Spinal cord (tissue), 10 donors: ENCODE measurements at places on chromosomes 4 and X. TPM values are rescaled to one million over a fixed set of nuclear protein-coding genes. Genes with fewer than 3 reads are reported as not detected.

DNA sequence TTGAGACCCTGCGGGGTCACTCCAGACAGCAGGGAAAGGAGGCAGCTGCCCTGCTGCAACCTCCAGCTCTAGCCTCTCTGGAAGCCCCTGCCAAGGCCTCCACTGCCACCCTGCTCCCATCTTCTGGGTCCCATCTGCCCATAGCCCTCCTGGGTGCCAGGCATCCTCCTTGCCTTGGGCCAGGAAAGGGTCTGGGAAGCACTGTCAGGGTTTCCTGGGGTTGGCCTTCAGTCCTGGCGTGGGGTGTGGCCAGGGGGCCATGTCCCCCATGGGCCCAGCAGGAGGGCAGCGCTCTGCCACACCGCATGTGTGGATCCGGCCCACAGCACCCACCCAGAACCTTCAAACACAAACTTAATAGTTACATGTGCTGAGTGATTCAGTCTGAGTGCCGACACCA, 3.4 kb upstream of the CPLX1 start:
- no peak overlapping the region for H3K4me3 ChIP-seq
- H3K27ac ChIP-seq = no peak overlapping the region
- no peak for DNase-seq
- no peaks in the 10 kb centered on the region for H3K36me3 ChIP-seq
- H3K4me1 ChIP-seq = peaks cover 22% of the 10 kb centered on the region

The TCEAL2 gene
- total RNA-seq = 17.8 TPM

GRCh38 chr4:53847965-53848364, 216.4 kb downstream of the CHIC2 start:
- H3K27me3 ChIP-seq = no peaks in the 10 kb centered on the region
- H3K27ac ChIP-seq = no peak overlapping the region
- no peaks in the 10 kb centered on the region for H3K36me3 ChIP-seq
- no peaks in the 10 kb centered on the region for H3K4me1 ChIP-seq
- H3K4me3 ChIP-seq = no peak overlapping the region
- DNase-seq = no peak

- no peaks in the 10 kb centered on the region for H3K27me3 ChIP-seq
- DNase-seq = no peak
- H3K36me3 ChIP-seq = no peaks in the 10 kb centered on the region
- H3K4me3 ChIP-seq = no peak overlapping the region
- H3K4me1 ChIP-seq = no peaks in the 10 kb centered on the region
Measured at GRCh38 chr4:40506066-40506465, 123.6 kb downstream of the RBM47 start.

The MEPE gene
- 1.4 TPM for total RNA-seq

GRCh38 chrX:136417806-136418205, 69.9 kb upstream of the BRS3 start:
- no peaks in the 10 kb centered on the region for H3K4me1 ChIP-seq
- no peak overlapping the region for H3K4me3 ChIP-seq
- no peaks in the 10 kb centered on the region for H3K27me3 ChIP-seq
- DNase-seq = no peak
- no peak overlapping the region for H3K27ac ChIP-seq

GRCh38 chr4:6425336-6425735, 47.1 kb downstream of the PPP2R2C start:
- no peak for DNase-seq
- peaks cover 9% of the 10 kb centered on the region for H3K36me3 ChIP-seq
- H3K27me3 ChIP-seq = no peaks in the 10 kb centered on the region
- no peak overlapping the region for H3K4me3 ChIP-seq
- H3K4me1 ChIP-seq = peaks cover 29% of the 10 kb centered on the region

- H3K27me3 ChIP-seq = no peaks in the 10 kb centered on the region
- H3K4me3 ChIP-seq = no peak overlapping the region
- no peaks in the 10 kb centered on the region for H3K36me3 ChIP-seq
- DNase-seq = no peak
- H3K27ac ChIP-seq = no peak overlapping the region
Measured at GRCh38 chrX:67614423-67614822, 70.6 kb downstream of the AR start.

DNA sequence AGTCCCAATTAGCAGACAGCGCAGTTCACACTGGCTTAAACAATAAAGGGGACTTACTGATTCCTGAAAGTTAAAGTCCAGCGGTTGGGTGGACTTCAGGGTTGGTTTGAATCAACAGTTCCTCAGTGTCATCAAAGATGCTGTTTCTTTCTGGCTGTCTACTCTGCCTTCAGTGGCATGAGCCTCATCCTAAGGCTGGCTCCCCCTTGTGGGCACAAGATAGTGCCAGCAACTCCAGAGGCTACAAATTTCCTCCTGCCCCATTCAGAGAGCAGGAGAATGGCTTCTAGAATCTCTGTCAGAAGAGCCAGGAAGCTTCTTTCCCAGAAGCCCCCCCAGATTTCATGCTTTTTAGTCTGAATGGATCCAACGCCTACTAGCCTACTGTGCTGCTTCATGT, 82.4 kb upstream of the MTM1 start:
- H3K36me3 ChIP-seq = no peaks in the 10 kb centered on the region
- no peaks in the 10 kb centered on the region for H3K4me1 ChIP-seq
- DNase-seq = peak; percentile 52
- no peak overlapping the region for H3K4me3 ChIP-seq
- H3K27ac ChIP-seq = no peak overlapping the region

DNA sequence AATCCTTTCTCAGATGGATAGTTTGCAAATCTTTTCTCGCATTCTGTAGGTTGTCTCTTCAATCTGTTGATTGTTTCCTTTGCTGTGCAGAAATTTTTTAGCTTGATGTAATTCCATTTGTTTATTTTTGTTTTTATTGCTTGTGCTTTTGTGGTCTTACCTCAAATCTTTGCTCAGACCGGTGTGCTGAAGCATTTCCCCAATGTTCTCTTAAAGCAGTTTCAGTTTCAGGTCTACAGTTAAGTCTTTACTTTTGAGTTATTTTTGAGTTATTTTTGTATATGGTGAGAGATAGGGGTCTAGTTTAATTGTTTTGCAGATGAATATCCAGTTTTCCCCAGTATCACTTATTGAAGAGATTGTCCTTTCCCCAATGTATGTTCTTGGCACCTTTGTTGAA, 18.2 kb upstream of the SLC25A14 start:
- H3K36me3 ChIP-seq = no peaks in the 10 kb centered on the region
- H3K27ac ChIP-seq = no peak overlapping the region
- H3K4me3 ChIP-seq = no peak overlapping the region
- H3K27me3 ChIP-seq = no peaks in the 10 kb centered on the region
- no peak for DNase-seq

DNA sequence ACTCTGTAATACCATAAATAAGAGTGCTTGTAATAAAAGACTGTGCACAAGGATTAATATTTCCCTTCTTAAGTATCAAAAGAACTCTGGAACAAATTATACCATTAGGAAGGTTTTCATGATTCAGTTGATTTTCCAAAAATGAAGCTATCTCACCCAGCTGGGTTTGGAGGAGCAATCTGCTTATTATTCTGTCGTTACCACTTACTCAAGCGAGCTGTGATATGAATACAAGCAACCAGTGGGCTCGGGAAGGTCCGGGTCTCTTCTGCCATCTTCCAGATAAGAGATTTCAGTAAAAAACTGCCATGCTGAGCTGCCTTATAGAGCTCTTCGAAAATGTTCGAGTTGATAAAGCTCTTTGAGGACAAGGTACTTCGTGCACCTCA, 15.3 kb downstream of the SMIM20 start:
- H3K36me3 ChIP-seq = no peaks in the 10 kb centered on the region
- no peak overlapping the region for H3K4me3 ChIP-seq
- no peak overlapping the region for H3K27ac ChIP-seq
- H3K4me1 ChIP-seq = peaks cover 7% of the 10 kb centered on the region

The ADAMTS3 gene
- 5.8 TPM for total RNA-seq

DNA sequence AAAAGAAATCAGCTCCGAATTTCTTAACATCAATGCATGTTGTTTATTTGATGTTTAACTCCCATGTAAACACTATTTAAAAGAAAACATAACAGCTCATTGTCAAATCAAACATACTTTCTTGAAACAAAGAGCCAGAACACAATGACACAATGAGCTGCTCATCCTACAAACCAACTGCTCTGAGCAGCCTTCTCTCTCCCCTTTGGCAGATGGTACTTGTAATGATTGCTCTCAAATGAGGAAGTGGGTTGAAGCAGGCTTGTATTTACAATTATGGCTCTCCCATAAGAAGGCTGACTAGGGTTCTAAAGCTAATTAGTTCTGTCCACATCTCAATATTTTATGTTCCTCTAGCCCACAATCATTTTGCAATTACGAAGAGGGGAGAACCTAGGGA, 637.8 kb upstream of the ADGRL3 start:
- H3K27me3 ChIP-seq = no peaks in the 10 kb centered on the region
- H3K4me3 ChIP-seq = no peak overlapping the region
- H3K36me3 ChIP-seq = no peaks in the 10 kb centered on the region
- no peaks in the 10 kb centered on the region for H3K4me1 ChIP-seq

GRCh38 chr4:61374447-61374891, 174.3 kb downstream of the ADGRL3 start:
- peak; percentile 51 for DNase-seq
- no peaks in the 10 kb centered on the region for H3K27me3 ChIP-seq
- no peaks in the 10 kb centered on the region for H3K36me3 ChIP-seq
- no peaks in the 10 kb centered on the region for H3K4me1 ChIP-seq
- H3K4me3 ChIP-seq = peak overlapping the region; percentile 6

DNA sequence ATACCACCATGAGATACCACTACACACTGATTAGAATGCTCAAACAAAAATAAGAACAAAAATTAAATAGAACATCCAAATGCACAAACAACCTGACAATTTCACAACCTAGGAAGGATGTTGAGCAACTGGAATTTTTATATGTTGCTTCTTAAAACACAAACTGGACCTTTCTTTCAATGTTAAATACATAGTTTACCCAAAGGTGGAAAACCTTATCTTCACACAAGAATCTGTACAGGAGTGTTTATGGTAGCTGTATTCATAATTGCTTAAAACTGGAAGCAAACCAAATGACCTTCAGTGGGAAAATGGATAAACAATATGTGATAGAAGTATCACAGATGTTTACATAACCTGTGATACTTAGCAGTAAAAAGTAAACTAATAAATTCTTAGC, 573.8 kb downstream of the MAGEB5 start:
- H3K27ac ChIP-seq = no peak overlapping the region
- H3K36me3 ChIP-seq = no peaks in the 10 kb centered on the region
- H3K4me1 ChIP-seq = no peaks in the 10 kb centered on the region
- no peaks in the 10 kb centered on the region for H3K27me3 ChIP-seq

The PPP1R2C gene
- not detected for total RNA-seq

GRCh38 chr4:686413-687040, 2.4 kb downstream of the SLC49A3 start:
- no peak for DNase-seq
- H3K4me1 ChIP-seq = peaks cover 34% of the 10 kb centered on the region
- H3K27me3 ChIP-seq = peaks cover 14% of the 10 kb centered on the region
- H3K4me3 ChIP-seq = no peak overlapping the region
- no peak overlapping the region for H3K27ac ChIP-seq

The G3BP2 gene
- 126 TPM for total RNA-seq

DNA sequence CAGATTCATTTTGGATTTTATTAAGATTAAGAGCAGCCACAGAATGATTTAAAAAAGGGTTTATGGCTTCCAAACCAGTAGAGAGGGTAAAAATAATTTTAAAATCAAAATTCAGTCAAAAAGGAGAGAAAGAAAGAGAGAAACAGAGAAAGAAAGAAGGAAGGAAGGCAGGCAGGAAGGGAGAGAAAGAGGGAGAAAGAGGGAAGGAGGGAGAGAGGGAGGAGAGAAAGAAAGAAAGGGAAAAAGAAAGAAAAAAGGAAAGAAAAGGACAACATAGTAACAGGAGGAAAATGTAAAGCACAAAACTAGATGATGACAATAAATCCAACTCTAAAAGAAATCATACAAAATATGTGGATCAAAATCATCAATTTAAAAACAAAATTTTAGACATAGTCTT, 79.6 kb upstream of the FRG1 start:
- no peak for DNase-seq
- H3K4me3 ChIP-seq = no peak overlapping the region
- H3K27me3 ChIP-seq = no peaks in the 10 kb centered on the region
- no peaks in the 10 kb centered on the region for H3K36me3 ChIP-seq
- H3K4me1 ChIP-seq = no peaks in the 10 kb centered on the region

GRCh38 chr4:159204566-159204965, 101.7 kb downstream of the RAPGEF2 start:
- no peak for DNase-seq
- peaks cover 3% of the 10 kb centered on the region for H3K4me1 ChIP-seq
- no peak overlapping the region for H3K27ac ChIP-seq
- H3K4me3 ChIP-seq = no peak overlapping the region

DNA sequence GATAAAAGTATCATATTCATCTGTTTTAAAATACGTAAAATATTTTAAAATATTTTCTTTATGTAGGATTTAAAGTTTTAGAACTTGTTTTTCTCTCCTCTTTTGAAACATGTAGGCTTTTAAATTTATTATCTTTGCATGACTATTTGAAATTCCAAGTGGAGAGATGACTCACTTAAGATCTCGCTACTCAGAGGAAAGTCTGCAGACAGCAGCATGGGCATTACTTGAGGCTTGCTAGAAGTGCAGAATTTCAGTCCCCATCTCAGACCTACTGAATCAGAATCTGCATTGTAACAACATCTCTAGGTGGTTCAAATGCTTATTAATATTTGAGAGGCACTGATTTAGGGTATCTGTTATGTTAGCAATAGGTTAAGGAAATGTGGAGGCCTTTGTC, 225.7 kb upstream of the ARX start:
- no peak overlapping the region for H3K27ac ChIP-seq
- no peaks in the 10 kb centered on the region for H3K36me3 ChIP-seq

DNA sequence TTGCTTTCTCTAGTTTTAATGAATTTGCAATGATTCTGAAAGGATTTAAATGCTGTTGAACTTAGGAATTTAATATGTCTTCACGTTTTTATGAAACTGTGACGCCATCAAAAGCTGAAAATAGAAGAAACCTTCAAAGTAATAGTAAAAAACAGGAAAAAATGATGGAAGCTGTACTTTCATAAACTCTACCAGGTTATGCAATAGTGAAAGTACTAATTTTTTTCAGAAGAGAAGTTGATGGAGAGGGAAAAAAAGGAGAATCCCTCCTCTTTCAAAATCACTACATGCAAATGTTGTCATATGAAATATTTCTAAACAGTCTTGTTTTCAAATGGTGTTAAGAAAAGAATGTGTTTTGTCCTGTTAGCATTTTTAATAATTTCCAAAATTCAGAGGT, 73.6 kb downstream of the ZNF330 start:
- no peaks in the 10 kb centered on the region for H3K27me3 ChIP-seq
- H3K36me3 ChIP-seq = no peaks in the 10 kb centered on the region
- no peak for DNase-seq
- no peaks in the 10 kb centered on the region for H3K4me1 ChIP-seq
- no peak overlapping the region for H3K27ac ChIP-seq
- no peak overlapping the region for H3K4me3 ChIP-seq
